ENCODE measurements at places on chromosomes 12 and 14. TPM values are rescaled to one million over a fixed set of nuclear protein-coding genes. Genes with fewer than 3 reads are reported as not detected.

DNA sequence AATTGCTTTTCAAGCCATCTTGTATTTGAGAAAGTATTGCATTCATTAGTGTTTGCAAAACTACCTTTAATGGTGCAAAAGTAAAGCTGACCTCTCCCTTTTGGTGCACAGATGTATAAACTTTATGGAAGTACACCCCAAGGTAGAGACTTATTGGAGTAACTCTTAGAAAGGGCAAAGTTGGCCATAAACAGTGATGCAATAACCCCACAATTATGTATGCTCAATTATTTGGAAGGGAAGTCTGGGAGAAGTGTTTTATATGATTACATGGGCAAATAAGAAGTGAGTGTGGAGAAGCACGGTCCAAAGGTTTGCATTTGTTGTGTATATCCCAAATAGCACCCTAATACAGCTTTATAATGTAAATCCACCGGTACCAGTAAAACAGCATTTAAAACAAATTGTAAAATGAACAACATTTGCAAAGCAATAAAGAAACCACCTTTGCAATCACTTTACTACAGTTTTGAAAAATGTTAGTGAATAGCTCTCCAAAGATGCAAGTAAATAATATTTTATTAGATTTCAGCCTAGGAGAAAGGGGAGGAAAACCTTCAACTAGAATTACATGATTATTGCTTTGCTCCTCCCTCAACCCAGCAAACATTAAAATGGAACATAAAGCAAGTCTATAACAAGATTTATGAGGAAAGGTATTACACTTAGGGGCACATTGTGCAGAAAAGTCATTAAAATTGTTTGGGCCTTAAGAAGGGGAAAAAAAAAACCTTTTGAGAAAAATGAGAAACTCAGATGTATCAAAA is 70.5 kb downstream of the HMGA2 start:
- H3K4me3 ChIP-seq = no peak overlapping the region
- no peaks in the 10 kb centered on the region for H3K36me3 ChIP-seq
- H3K27ac ChIP-seq = no peak overlapping the region

- H3K4me3 ChIP-seq = no peak overlapping the region
- no peaks in the 10 kb centered on the region for H3K27me3 ChIP-seq
- H3K27ac ChIP-seq = no peak overlapping the region
- H3K4me1 ChIP-seq = no peaks in the 10 kb centered on the region
- DNase-seq = no peak
Measured at GRCh38 chr12:4111010-4111409, 162.6 kb upstream of the CCND2 start.

DNA sequence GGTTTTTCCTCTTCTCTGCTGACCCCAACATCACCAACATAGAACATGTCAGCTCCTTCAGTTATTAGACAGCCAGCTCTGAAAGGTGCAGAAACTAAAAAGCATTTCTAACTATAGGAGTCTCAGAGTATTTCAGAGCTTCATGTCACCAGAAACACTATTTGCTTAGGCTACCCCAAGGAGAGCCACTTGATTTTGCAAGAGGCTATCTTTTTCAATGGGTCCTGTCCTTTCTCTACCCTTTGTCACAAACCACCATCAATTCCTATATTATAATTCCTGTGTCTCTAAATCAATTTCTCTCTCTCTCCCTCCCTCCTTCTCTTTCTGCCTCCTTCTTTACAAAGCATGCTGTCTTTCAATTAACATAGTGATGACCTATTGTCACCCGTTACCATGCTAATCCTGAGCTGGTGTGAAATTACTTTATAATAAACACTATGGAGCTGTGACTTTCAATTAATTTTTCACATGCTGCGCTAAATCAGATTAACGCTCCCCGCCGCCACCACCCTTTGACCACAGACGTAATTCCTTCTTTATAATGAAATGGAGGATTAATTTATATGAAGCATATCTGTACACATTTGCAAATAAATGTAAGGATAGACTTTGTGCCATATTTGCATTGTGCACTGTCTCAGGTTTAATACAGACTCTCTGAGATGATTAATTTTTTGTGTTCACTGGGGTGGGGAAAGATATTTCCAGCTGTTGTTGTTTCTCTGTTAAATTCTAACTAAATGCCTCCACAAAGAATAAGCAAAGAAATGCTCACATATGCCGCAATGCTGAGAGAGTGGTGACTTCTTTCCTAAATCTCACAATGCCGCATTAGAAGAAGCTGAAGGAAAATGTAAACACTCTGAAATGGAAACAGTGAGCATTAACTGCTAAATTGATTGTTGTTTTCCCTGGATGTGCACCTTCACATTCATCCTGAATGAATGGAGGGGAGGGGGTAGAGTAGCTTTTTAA is 418.6 kb downstream of the PDZRN4 start:
- H3K36me3 ChIP-seq = no peaks in the 10 kb centered on the region
- no peak for DNase-seq
- H3K4me1 ChIP-seq = no peaks in the 10 kb centered on the region
- no peak overlapping the region for H3K4me3 ChIP-seq
- no peaks in the 10 kb centered on the region for H3K27me3 ChIP-seq

Gene TPPP2
- not detected for total RNA-seq
